Neural crest cell (in vitro differentiated cells): ENCODE measurements at places on chromosomes 1 and 21.

DNA sequence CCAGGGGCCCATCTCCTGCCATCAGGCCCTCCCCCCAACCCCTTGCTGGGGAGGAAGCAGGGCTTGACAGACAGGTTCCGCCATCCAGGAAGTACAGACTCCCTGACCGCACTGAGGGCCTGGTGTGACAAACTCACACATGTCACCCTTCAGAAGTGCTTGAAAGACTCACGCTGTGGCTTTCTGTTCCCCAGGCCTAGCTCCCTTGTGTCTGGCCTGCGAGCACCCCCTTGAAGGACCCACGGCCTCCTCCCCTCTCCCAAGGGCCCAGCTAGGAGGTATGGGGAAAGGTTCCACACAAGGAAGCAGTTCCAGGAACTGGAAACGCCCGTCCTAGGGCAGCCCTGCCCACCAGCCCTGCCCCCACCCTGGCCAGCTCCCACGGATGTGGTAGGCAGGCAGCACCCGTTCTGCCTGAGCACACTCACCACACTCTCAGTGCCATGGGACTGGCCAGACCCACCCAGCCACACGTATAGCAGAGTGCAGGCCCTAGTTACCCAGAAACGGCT, 26.7 kb downstream of the SLC2A1 start:
- DNase-seq, result no peak

GRCh38 chr1:170009551-170009950, 64.9 kb downstream of the KIFAP3 start:
- no peak for DNase-seq

- DNase-seq, result no peak
Observed at GRCh38 chr1:31939484-31940329, 1.5 kb upstream of the PTP4A2 start.

- no peak for DNase-seq
Observed at GRCh38 chr1:86472152-86472551, 3.4 kb downstream of the CLCA1 start.

GRCh38 chr1:153624965-153625611, 2.2 kb downstream of the S100A13 start:
- no peak for DNase-seq

DNA sequence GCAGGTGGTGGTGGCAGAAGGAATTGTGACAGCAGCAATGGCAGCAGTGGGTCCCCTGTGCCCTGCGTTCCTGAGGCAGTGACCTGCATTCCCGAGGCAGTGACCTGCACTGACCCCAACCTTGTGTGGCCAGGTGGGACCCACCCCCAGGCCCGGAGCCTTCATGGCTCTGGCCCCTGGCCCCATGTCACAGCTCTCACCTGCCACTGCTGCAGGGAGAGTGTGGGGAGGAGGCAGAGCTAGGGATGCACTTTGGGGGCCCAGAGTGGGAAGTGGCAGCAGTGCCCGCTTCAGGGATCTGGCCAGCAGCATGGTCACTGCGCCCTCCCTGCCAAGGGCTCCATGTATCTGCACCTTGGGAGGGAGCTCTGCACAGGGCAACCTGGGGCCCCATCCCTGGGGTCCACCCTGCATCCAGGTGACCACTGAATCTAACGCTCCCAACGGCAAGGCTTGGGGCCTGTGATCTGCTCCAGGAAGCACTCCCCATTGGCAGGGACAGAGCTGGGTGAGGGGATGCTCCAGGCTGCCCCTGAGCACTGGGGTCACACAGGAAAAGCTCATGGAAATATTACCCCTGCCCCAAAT, 618.6 kb downstream of the RWDD3 start:
- DNase-seq, result no peak

DNA sequence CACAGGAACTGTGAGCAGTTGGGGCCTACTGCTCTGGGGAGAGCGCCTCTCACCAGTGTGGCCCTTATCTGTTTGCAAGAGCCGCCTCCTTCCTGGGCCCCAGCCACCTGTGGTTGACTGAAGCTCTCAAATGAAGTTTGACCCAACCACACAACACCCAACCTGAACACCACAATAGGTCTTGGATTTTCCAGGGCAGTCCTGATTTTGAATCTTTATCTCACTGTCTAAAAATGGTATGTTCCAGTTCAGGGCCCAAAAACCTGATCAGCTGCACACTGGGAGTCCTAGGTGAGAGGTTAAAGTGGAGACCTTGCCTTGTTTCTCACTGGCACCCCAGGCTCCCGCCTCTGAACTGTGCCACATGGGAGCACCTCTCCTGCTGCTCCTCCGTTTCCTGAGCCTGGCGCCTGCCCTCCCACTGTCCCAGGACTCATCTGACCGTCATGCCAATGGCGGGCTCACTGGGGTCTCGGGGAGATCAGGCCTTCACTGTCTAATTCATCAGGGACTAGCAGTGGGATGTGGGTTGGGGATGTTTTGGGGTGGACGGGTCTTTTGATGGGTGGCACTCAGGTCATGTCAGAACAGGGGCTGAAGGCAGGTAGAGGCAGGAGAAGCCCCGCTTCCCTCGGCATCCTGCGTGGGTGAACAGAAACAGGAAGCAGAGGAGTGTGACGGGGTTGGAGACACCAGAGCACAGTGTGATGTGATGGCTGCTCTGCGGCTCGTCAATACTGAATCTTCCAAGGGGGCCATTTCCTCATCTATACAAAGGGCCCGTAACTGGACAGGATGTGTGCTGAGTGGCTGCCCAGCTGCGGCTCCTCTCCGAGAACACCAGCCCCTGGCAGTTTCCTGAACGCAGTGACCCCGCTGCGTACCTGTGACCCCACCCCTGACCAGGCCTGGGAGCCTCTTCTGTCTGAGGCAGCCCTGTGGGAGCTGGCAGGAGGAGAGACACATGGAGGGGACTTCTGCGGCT, 59.6 kb upstream of the ITPKB start:
- no peak for DNase-seq

DNA sequence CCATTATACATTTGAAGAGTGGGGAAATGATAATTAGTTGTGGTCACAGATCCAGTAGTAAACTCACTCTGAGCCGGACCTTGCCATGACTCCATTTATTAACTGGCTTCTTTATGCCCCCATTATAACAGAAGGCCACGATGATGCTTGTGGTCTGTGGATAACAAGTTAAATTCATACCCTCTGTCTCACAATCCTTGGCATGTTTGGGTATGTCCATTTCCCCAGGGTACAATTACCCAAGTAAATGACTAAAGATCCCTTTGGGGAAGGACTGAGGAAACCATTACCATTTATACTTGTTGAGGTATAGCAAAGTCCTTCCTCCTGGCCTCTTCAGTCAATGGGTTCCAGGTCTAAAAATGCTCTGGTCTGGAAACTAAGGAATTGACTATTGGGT, 7.3 kb upstream of the USP1 start:
- DNase-seq, result no peak

DNA sequence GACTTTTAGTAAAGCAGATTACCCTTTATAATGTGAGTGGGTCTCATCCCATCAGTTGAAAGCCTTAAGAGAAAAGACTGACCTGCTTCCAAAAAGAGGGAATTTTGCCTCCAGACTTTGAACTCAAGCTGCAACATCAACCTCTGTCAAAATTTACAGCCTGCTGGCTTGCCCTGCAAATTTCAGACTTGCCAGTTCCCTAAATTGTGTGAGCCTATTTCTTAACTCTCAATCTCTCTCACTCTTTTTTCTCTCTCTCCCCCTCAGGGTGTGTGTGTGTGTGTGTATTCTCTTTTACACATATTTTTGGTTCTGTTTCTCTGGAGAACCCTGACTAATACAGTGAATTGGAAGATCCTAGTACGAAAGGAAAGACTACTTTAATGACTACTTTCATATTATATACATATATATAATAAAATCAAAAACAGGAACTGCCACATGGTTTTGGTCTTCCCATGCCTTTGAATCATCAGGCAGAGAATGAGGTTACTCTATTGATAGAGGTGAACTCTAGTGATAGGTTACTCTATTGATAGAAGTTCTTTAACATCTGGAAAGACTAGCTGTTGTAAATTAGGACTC, 6.4 kb downstream of the OR2C3 start:
- DNase-seq, result no peak

- DNase-seq, result no peak
Observed at GRCh38 chr1:33687000-33687399, 176.9 kb upstream of the HMGB4 start.

- no peak for DNase-seq
Observed at GRCh38 chr1:80349218-80349617, 1342.7 kb upstream of the ADGRL4 start.

DNA sequence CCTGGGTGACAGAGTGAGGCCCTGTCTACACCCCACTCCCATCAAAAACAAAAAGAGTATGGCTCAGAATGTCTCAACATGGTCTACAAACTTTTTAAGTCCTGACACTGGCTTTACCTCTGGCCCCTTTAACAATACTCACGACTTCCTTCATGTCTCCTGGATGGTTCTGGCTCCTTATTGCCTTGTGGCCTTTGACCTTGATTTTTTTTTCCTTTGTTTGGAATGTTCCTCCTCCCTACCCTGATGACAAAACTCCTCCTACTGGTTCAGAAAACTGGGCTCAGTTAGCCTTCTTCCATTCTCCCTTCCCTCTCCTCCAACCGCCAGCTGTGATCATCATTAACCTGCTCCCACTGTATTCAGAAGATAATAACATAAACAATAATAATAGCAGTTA, 4.6 kb upstream of the SOAT1 start:
- DNase-seq, result no peak

- no peak for DNase-seq
Observed at GRCh38 chr1:104121271-104121670, 371.6 kb downstream of the AMY1C start.

GRCh38 chr1:30145723-30146303, 577.6 kb downstream of the MATN1 start:
- no peak for DNase-seq

DNA sequence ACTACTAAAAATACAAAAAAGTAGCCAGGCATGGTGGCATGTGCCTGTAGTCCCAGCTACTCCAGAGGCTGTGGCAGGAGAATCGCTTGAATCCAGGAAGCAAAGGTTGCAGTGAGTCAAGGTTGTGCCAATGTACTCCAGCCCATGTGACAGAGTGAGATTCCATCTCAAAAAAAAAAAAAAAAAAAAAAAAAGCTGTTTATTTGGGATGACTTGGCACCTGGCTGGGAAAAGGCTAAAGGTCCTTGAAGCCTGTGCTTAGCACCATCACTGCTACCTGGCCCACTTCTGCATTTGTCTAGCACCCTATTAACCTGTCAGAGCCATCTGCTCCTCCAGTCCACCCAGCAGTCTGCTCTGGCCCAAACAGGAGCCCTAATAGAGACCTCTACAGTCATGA, 25.0 kb downstream of the PRDX6 start:
- DNase-seq, result no peak

DNA sequence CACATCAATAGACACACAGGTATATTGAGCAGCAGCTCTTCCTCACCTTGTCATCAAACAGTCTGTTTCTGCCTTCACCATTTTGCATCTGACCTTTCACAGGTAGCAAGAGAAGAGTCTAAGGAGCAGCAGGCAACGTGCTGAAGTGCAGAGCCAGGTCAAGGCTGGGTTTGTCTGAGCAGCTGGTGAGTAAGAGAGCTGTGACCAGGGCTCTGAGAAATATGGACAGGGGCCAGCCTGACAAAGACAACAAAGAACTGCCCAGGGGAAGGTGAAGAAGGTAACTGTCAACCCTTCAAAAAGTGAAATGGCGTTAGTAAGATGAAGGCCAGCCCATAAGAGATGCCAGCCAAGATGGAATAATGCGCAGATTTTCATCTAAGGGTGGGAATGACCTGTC, 58.9 kb upstream of the LRRC8D start:
- DNase-seq, result no peak

DNA sequence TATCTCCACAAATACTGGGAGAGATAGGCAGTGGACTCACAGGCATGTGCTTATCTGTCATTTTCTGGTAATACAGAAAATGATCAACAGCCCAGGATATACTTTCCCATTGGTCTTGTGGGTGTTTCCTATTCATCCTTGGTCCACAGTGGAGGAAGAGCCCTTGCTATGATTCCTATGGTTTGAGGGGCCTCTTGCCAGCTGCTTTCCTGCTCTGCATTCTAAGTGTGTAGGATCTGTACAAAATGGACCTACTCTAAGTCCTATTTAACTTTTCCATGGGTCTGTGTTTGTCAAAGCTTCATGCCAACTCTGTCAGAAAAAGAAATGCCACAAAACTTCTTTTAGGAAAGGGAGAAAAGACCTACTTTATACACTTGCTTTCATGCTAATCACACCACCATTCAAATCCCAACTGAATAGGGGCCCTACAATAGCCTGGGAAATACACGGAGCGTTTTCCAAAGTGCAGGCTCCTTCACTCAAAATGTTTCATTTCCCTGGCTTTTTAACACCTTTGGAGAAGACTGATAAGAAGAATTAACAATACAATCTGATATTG, 16.4 kb downstream of the PLPP3 start:
- DNase-seq, result no peak

GRCh38 chr21:39014747-39015146, 168.5 kb downstream of the PSMG1 start:
- DNase-seq, result no peak

DNA sequence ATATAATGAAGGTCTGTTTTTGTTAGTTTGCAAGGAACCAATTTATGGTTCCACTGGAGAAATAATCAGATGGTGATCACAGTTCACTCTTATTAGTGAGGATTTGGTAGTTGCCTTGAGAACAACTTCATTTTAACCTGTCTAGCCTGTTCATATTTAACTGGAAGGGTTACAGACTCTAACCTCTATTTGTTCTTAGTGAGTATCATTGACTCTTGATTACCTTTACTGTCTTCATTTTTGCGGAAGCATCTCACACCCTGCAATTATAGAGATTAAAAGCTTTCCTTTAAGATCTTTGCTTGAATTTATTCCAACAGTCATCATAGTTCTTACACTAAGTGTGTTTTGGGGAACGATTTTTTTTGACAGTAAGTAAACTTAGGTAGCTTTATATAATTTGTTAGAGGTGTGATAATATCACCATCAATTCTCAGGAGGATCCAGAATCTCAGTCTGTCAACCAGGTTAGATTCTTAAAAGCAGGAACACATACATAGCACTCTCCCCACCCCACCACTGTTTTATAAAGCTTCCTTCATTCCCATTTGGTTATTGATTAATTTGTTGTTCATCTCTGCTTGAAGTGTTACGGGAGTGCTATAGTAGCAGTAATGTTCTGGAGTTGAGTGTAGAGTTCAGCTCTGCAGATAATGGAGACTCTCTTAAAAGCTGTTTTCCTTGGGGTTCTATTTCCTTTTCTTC, 30.1 kb downstream of the B3GALT2 start:
- no peak for DNase-seq

DNA sequence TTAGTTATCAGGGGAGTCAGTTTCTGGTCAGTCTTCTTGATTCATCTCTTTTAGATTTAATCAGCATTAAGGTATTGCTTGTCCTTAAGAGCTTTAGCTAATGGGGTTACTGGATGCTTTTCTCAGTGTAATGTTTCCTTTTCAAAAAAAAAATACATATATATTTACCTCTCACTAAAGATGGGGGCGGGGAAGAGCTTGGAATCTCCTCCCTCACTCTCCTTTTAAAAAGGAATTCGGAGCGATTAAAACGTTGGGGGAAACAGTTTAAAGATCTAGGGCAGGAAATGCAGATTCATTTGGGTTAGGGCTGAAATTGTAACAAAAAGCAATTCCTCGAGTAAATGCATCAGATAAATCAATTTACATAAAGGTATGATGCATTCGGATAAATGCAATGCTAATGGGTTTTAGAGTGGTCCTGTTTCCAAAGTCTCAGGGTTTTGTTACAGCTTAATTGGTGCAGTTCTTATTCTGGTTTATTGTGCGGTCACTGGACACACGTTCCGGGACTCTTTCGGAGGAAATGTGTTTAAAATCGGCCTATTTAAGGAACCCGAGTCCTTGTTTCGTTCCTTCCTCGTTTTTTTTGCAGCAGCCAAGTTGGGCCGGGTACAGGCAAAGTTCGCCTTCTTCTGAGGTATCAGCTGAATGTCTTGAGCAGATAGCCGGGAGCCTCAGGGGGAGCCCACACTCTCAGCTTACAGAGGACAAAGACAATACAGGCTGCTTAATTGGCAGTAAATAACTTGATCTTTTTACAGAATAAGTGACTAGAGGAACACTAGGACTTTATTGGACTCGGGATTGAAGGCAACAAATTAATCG, 1.6 kb downstream of the LMO4 start:
- no peak for DNase-seq
